ENCODE measurements at places on chromosomes 1 and 21. TPM values are rescaled to one million over a fixed set of nuclear protein-coding genes. Genes with fewer than 3 reads are reported as not detected.
A peak's percentile ranks its signal among the peaks of the same experiment; 100 is the strongest.

The RGS5 gene
- total RNA-seq = 1.4 TPM

DNA sequence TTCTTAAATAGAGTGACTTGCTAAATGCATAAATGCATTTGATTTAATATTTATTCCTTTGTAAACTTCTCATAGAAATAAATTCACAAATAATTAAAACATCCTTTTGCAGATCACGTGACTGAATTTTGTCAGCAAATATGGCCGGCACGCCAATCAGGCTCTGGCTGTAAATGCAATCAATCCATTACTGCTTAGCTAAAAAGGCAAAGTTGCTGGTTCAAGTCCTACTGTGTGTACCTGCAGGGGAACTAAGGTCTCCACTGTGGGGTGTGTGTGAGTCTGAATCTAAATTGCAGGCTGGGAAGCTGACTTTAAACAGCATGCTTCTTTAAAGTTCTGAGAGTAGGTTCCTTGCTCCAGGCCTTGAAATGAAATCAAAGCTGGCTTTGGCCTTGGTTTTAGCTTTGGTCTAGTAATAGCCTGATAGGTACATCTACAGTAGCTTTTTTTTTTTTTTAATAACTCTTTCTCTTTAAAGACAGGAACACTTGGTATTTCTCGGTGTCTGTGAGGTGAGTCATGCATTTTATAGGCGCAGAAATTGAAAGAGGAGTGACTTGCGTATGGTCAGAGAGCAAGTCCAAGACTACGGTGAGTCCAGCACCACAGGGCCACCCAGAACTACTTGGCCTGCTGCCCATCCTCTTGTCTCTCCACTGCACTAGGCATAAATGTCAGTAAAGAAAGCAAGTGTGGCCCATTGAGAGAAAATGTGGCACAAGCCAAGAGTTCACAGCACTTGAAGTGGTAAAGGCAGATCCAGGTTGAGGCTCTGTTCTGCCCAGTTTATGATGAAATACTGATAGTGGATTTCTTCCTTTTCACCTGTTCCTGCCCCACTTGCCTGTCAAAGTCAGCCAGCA is 36.2 kb upstream of the LYST start:
- no peak overlapping the region for H3K27ac ChIP-seq
- H3K4me3 ChIP-seq = no peak overlapping the region
- no peak for DNase-seq
- H3K27me3 ChIP-seq = no peaks in the 10 kb centered on the region
- H3K36me3 ChIP-seq = peaks cover 5% of the 10 kb centered on the region
- peaks cover 15% of the 10 kb centered on the region for H3K4me1 ChIP-seq

- no peak for DNase-seq
- H3K4me1 ChIP-seq = peaks cover 5% of the 10 kb centered on the region
- no peak overlapping the region for H3K4me3 ChIP-seq
- peaks cover 9% of the 10 kb centered on the region for H3K27me3 ChIP-seq
Observed at GRCh38 chr1:39795651-39796050, 7.0 kb upstream of the BMP8B start.

GRCh38 chr1:232904131-232904530 is 46.3 kb upstream of the NTPCR start:
- H3K4me3 ChIP-seq = no peak overlapping the region
- no peaks in the 10 kb centered on the region for H3K27me3 ChIP-seq
- DNase-seq = no peak

- H3K4me1 ChIP-seq = peaks cover 43% of the 10 kb centered on the region
- H3K27ac ChIP-seq = peak overlapping the region; percentile 99
- peaks cover 20% of the 10 kb centered on the region for H3K36me3 ChIP-seq
- DNase-seq = peak; percentile 70
- H3K27me3 ChIP-seq = no peaks in the 10 kb centered on the region
Observed at GRCh38 chr1:167517535-167518330, 596 bp downstream of the CD247 start.

GRCh38 chr1:48726557-48727215 is 50.0 kb downstream of the BEND5 start:
- no peak overlapping the region for H3K4me3 ChIP-seq
- peak overlapping the region; percentile 27 for H3K27ac ChIP-seq
- peaks cover 8% of the 10 kb centered on the region for H3K4me1 ChIP-seq
- DNase-seq = no peak

Measured in naive thymus-derived CD8-positive, alpha-beta T cell (primary cell).